ENCODE measurements at places on chromosomes 5 and 9.

- DNase-seq = no peak
These were observed 761 bp downstream of the IL17B start for GRCh38 chr5:149378241-149378820.

DNA sequence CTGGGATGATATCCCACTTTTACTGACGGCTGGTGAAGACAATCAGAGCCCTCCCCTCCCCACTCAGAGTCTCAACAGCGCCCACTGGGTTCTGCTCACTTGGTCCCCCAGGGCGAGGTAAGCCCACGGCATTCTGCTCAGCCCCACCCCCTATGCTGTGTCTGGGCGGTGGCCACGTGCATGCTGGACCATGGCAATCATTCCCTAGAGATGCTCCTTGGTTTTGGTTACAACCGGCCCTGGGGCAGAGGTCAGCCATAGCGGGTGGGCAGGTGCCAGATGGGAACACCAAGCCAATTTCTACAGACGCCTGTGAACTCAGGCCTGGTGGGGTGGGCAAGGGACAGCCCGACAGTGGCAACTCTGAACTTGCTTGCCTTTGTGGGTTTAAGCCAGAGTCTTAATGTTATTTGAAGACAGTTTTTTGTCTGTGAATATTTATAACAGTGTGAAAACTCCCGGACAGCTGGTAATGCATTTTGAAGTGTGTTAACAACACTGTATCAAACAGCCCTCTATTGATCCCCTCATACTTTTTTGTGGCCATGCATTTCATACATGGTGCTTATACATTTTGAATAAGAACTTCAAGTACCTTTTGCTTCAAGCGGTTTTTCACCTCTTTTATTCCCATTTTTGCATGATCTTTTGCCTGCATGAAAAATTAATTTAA lies 94.2 kb downstream of the CRB2 start:
- DNase-seq = peak; percentile 76

GRCh38 chr9:5438301-5439162 lies 807 bp upstream of the PLGRKT start:
- no peak for DNase-seq

GRCh38 chr5:124061068-124061430 lies 549.1 kb downstream of the CSNK1G3 start:
- no peak for DNase-seq

DNA sequence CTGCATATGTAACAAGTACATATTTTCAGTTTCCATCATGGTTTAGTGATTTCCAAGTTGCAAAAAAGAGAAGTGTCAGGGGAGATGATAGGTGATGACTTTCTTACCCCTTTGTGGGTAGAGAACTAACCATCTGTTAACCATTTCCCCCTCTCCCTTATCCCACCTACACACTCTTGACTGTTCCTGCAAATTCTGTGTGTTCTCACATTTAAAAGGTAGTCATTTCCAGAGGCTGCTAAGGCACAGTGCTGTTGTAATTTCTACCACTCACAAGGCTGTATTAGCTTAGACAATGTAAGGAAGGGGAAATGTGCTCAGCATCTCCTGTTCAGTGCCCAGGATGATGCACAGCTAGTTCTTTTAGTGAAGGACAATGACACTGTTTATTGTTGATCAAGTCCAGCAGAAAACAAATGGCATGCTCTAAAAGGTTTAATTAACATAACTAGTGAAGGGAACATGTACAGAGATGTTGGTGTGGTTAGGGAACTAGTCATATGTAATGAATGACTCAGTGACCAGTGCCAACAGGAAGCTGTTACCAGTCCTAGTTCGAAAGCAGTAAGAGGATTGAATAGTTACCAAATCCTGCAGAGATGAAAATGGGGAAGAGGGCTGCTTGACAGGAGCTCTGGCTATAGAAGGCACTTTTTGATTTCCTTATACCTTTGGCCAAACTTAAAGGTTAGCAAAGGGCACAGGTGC lies 165.1 kb downstream of the PLK2 start:
- no peak for DNase-seq

DNA sequence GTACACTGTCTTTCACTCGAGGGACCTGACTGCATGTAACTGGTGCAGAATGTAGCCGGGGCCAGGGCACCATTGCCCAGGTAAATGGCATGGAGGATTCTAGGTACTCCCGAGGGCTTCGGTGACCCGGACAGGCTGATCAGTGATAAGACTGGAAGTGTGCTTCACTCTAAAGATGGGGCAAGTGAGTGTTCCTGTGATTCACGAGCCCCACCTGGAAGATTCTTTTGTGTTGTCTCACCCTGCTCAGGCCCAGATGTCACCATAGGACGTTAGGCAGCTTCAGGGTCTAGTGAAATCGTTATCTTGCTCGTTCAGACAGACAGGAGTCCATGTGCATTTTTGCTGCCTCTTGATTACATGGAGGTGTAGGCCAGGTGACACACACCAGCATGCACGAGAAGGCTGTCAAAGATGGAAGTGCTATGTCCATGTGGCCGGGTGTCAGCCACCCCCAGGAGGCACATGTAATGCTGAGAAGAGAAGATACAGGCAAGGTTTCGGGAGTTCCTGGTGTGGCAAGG lies 73.9 kb downstream of the WNK2 start:
- DNase-seq = no peak

DNA sequence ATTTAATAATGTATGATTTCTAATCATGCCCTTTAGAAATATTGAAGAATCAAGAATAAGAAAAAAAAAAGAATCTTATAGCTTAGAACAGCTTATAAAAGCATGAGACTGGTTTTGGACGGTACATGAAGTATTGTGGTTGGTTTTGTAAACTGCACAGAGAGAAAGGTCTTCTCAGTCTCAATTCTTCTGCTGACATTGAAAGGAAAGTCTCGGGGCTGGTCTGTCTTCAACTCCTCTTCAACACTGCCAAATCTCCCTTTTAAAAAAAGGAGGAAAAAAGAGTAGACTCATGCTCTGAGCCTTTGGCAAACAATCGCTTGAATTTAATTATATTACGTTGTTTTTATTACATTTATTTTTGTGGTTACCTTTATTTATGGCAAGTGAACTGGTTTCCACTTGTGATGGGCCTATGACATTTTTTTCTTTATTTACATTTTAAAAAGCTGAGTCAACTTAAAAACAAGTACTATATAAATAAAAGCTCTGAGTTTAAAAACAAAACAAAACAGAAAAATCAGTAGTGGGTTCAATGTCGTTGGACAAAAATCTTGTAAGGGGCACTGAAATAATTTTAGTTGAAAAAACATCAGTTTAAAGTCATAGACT lies 32.8 kb upstream of the EBF1 start:
- no peak for DNase-seq

GRCh38 chr9:37936965-37937364 lies 33.0 kb upstream of the SLC25A51 start:
- DNase-seq = peak; percentile 52

DNA sequence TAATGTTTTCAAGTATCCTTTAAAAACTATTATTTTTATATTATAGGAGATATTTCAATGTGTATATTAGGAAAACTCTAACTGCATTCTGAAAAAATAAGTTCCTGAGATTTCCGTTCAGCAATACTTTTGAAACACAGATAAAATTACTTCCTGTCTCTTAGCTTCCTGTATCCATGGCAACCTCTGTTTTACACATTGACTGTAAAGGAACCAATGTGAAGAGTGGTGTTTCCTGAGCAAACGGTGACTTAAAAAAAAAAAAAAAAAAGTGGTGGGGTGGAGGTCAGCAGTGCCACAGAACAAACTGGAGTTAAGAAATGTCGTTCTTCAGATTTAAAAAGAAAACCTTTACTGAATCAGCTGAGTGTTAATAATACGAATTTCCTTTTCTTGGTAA lies at the start of gene LRRC70:
TSS of gene LRRC70 (plus strand) at position 280 of the 400 bp plus-strand sequence. CDS start 620 bp downstream, outside the sequence.
- DNase-seq = no peak

DNA sequence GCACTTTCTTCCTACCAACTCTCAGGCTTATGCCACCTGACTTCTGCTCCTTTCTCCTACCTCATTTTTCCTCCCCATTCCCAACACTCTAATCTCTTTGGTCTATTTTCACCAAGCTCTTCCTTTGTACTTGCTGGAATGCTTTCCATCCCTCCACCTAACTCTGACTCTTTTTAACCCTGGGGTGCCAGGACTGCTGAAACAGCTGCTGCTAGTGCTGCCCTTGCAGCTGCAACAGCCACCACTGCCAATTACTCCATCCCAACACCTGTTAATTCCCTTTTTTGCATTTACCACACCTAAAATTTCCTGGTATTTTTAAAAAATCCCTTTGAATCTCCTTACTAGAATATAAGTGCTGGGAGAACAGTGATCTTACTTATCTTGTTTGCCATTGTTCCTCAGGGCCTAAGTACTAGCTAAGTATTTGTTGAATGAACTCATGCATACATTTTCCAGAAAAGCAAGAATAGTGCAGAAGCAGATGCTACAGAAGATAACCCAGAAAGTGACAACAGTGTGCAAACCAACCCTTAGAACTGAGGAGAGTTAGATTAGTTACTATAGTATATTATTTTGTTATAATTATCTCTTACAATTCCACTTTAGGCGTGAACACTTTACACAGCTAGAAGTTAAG lies 11.5 kb downstream of the NADK2 start:
- DNase-seq = no peak

GRCh38 chr5:142973932-142974331 lies 203.8 kb downstream of the ARHGAP26 start:
- DNase-seq = no peak

DNA sequence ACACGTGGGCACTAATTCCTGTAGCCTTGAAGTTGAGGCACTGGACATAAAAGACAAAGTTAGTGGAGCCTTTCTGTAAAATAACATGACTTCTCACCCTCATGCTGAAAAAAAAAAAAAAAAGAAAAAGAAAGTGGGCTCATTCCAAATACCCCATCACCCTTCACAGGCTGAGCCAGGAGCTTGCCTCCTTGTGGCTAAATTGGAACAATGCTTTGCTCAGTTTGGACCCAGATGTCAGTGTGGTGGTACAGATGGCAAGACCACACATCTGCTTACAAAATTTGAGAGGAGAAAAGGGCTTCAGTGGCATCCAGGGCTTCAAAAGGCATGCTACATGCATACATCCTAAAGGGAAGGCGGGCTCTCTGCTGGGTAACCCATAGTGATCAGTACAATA lies 342.8 kb downstream of the EBF1 start:
- peak; percentile 27 for DNase-seq

GRCh38 chr9:131651599-131651998 lies 88.3 kb downstream of the RAPGEF1 start:
- no peak for DNase-seq

- DNase-seq = no peak
These were observed 145.5 kb downstream of the ST8SIA4 start for GRCh38 chr5:100757618-100758017.

DNA sequence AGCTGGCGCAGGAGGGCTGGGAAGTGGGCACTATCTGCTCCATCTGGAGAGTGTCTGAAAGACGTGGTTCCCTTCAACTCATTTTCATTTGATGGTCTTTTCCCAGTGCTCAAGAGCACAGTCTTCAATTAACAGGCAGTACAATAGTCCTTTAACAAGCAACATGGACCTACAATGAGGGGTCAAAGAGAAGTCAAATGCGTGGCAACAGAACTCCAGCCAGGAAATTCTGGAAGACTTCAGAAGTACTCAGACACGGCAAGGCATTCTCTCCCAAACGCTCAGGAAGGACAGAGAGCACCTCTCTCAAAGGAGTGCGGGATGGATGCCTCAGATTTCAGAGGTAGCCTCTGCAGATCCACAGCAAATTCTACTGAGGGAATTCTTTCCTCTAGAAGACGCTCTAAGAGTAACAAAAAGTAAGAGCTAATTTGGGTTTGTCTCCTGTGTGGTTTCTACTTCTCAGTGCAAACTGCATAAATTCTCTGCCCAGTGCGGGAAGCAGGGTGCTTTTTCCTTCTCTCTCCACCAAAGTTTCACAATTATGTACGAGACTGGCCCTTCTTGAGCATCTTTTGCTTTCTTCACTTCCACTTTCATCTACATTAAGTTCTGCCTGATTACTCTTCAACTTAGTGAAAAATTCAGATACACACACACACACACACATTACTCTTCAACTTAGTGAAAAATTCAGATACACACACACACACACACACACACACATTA lies 56.4 kb downstream of the LHFPL2 start:
- no peak for DNase-seq

DNA sequence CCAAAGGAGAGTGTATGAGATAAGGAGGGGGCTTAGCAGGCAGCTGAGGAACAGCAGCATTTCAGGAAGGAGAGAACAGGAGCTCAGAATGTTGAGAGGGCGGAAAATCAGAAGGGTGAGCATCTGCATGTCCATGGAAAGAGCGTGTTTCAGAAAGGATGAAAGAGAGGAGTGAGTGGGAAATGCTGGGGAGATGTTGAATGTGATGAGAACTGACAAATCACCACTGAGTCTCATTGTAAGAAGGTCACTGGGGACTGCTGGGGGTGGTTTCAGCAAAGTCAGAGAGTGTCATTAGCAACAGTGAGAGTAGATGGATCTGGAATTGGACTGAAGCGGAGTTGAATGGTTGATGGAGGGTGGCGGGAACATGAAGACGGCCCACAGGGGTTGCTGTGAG lies 65.8 kb downstream of the ANKRD33B start:
- DNase-seq = no peak

DNA sequence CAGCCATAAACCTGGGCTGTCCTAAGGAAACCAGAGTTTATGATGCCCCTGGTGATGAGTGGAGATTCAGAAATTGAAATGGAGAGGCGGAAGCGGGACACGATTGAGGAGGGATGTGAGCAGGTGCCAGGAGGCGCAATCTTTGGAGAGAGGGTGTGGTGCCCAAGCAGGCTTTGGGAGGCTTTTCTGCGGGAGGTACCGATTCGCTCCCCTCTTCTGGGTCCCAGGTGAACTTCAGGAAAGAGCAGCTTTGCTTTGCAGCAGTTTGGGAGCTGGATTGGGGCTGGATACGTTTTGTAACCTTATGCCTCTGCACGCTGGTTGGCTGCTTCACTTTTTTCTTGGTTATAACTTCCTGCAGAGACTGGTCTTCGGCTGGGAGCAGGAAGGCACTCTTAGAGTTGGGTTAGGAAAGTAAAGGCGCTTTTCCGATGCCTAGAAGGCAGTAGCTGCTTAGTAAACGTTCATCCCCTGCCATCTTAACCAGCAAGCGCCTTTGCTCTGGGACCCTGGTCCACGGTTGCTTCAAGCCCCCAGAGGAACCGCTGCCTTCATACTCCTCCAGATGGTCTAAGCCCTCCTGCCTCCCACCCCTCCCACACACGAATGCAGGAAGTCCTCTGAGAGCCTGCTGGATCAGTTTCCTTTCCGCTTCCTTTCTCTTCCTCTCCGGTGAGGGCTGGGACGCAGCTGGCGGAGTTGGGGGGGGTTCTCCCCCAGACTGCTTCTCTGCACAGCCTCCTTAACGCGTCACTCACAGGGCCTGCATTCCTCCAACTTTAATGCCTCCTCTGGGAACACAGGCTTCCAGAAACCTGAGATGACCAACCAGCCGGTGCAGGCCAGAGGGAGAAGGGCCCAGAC lies 15.2 kb upstream of the NEK6 start:
- DNase-seq = peak; percentile 75

DNA sequence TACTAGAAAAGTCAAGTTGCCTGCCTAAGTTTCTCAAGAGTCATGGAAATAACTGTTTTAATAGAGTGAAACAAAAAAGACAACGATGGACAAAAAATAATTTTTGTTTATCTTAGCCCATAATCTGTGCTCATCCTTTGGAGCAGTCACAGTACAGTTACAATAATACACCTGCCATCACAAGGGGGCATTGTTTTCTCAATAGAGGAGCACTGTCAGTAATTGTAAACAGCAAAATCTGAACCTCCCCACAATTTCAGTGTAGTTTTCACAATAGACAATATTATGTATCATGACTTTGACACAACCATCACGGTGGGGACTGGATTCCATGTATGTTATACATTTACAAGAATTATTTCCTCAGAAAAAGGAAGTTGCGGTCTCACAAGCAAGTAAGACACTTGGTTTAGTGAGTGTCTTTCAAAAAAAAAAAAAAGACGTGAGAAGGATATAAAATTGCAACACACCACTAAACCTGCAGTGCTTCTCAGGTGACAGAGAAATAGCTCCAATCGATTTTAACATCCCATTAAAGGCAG lies 586.3 kb downstream of the PTPRD start:
- DNase-seq = no peak

All from glutamatergic neuron (in vitro differentiated cells).